ENCODE measurements at places on chromosomes 1 and 21.

GRCh38 chr1:38746941-38747600 lies 112.5 kb downstream of the RRAGC start:
- no peak for DNase-seq

DNA sequence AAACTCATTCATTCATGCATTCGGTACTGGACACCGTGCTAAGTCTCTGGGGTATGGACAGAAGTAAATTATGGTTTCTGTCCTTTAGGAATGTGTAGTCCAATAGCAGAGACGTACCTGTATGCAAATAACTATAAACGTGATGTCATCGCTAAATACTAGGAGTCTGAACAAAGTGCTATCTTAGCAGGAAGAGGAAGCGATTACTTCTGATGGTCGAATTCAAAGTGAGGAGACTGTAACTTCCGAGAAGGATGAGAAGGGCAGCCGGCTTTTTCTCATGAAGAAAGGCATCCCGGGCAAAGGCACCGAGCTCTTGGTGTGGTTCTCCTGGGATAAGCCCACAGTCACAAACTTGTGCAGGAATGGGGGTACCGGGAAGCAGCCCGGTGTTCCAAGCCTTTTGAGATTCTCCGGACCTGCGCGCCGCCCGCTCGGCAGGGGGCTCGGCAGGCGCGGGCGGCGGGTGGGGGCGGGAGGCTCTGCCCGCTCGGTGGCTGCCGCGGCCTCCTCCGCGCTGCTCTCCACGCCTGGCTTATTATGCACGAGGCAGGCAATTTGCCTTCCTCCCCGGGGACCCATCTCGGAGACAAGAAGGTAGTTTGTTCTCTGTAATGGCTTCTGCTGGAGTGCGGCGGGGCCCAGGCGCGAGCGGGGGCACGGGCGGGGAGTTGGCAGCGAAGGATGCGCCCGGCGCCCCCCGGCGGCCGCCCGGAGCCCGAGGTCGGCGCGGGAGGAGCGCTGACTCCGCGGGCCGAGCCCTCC lies 67.5 kb upstream of the CD1D start:
- DNase-seq, result peak; percentile 69

DNA sequence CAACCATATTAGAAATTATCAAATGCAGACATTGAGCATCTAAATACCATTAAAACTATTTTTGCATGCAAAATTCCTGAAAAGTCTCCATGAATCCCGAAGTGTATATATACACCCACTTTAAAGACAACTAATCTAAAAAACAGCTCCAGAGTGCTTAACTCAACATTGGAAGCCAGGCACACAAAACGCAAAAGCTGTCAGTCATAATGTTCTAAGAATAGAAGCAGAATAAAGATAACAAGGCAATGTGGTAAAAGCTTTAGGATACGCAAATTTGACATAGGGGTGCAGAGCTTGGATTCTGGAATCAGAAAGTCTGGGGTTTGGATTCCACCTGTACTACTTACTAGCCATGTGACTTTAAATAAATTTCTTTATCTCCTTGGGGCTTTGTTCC lies 62.5 kb downstream of the SMYD3 start:
- DNase-seq, result no peak

- no peak for DNase-seq
These were observed 297.1 kb upstream of the ZRANB2 start for GRCh38 chr1:71377886-71378285.

DNA sequence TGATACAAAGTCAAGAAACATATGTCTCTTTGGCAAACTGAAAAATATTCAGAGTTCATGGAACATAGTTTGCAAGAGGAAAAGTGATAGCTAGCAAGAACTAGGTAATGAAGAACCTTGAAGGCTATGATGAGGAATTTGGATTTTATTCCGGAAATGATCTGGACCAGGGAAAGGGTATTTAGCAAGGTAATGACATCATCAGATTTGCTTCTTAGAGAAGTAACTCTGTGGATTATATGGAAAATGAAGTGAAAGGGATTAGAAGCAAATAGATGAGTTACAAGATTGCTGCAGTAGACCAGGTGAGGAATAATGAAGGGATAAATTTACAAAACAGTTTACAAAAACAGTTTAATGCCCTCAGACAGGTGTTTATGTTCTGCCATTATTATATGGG lies 197.3 kb downstream of the RASAL2 start:
- DNase-seq, result no peak

Data from activated CD4-positive, alpha-beta T cell treated with anti-CD3 and anti-CD28 coated beads for 36 hours (primary cell).